ENCODE measurements at places on chromosomes 11 and 22. TPM values are rescaled to one million over a fixed set of nuclear protein-coding genes. Genes with fewer than 3 reads are reported as not detected.

- DNase-seq: no peak
- H3K4me3 ChIP-seq: no peak overlapping the region
- H3K27me3 ChIP-seq: no peaks in the 10 kb centered on the region
- no peak overlapping the region for H3K27ac ChIP-seq
Observed at GRCh38 chr11:37907436-37908218, 1309.6 kb upstream of the RAG2 start.

DNA sequence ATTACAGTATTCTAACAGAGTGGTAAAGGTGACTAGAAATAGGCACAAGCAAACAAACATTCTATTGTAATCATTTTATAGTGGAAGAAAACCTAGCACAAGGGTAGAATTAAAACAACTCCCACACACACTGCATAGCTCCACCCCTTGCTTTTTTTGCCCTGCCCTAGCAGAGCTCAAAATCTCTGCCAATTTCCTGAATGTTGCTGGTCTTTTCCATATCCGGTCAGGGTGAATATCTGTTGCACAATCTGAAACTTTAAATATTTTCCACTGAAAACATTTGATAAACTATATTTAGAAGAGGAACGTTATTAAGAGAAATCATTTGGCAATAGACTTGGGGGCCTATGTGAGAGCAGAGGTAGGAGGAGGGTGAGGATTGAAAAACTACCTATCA lies 2.7 kb downstream of the SPA17 start:
- H3K4me1 ChIP-seq: peaks cover 24% of the 10 kb centered on the region
- no peaks in the 10 kb centered on the region for H3K36me3 ChIP-seq
- no peak overlapping the region for H3K27ac ChIP-seq
- H3K4me3 ChIP-seq: no peak overlapping the region
- no peak for DNase-seq
- H3K27me3 ChIP-seq: peaks cover 2% of the 10 kb centered on the region

DNA sequence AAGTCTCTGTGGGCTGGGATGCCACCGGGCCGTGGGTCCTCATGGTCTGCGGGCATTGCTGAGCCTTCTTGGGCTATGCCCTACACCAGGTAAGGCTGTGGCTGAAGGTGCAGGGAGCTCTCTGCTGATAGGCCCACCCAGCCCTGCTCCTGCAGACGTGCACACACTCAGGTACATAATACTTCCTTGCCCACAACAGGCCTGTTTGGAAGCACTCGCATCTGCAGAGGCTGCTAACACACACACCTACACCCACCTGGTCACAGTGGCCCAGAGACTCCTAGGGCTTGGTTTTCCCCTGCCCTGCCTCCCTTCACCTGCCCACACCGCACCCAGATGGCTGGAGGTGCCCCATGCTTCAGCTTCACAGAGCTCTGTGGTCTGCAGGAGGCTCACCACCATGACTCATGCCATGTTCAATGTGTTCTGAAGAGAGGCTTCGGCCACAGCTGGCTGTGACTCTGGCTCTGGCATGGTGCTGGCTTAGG lies 72.8 kb upstream of the KCNQ1OT1 start:
- H3K4me3 ChIP-seq: no peak overlapping the region
- H3K27ac ChIP-seq: no peak overlapping the region
- no peaks in the 10 kb centered on the region for H3K36me3 ChIP-seq
- DNase-seq: no peak
- peaks cover 6% of the 10 kb centered on the region for H3K4me1 ChIP-seq
- no peaks in the 10 kb centered on the region for H3K27me3 ChIP-seq

DNA sequence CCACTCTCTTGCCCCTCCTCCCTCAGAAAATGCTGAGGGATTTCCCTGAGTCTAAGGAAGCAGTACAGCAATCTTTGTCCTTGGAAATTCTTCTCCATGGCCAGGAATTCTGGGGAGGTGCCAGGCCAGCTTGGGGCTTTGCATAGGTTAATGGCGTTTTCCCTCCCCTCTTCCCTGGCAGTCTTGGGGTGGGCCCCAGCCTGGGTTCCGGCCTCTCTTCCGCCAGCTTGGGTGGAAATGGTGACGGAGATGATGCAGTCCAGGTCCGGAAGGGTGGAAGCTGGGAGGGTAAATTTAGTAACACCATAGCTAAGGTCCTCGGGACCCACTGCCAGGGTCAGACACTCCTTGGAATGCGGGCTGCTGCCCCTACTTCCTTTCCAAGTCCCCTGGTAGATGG lies 5.0 kb downstream of the PHLDB1 start:
- H3K36me3 ChIP-seq: peaks cover 6% of the 10 kb centered on the region
- H3K27me3 ChIP-seq: peaks cover 28% of the 10 kb centered on the region

DNA sequence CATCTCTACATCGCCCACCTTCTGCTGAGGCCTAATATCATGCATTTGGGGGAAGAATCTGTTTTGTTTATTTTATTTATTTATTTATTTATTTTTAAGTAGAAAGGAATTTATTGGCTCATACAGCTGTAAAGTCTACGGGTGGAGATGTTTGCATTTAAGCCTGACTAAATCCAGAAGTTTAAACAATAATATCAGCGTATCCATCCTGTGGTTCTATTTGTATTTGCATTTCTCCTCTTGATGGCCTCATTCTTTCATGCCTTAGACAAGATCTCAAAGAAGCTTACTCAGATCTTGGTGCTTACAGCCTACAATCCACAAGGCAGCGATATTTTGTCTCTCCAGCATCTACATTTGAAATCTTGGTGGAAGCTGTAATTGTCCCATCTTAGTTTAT lies 67.1 kb upstream of the CARD18 start:
- DNase-seq: no peak
- H3K27me3 ChIP-seq: no peaks in the 10 kb centered on the region
- H3K36me3 ChIP-seq: no peaks in the 10 kb centered on the region
- no peak overlapping the region for H3K4me3 ChIP-seq

- DNase-seq: no peak
- H3K4me3 ChIP-seq: no peak overlapping the region
- no peaks in the 10 kb centered on the region for H3K4me1 ChIP-seq
- H3K27ac ChIP-seq: no peak overlapping the region
Observed at GRCh38 chr11:119974467-119974866, 163.4 kb downstream of the TRIM29 start.

- peaks cover 32% of the 10 kb centered on the region for H3K27me3 ChIP-seq
- H3K4me3 ChIP-seq: no peak overlapping the region
- no peak overlapping the region for H3K27ac ChIP-seq
- DNase-seq: no peak
- no peaks in the 10 kb centered on the region for H3K36me3 ChIP-seq
Observed at GRCh38 chr11:46290011-46290410, 12.5 kb downstream of the CREB3L1 start.

- H3K4me3 ChIP-seq: no peak overlapping the region
- no peaks in the 10 kb centered on the region for H3K4me1 ChIP-seq
- no peaks in the 10 kb centered on the region for H3K36me3 ChIP-seq
- DNase-seq: no peak
Observed at GRCh38 chr22:37994049-37994448, 9.7 kb upstream of the SOX10 start.

MAP6 gene
- total RNA-seq: 0.09 TPM
